ENCODE measurements at places on chromosomes 13 and 19.

DNA sequence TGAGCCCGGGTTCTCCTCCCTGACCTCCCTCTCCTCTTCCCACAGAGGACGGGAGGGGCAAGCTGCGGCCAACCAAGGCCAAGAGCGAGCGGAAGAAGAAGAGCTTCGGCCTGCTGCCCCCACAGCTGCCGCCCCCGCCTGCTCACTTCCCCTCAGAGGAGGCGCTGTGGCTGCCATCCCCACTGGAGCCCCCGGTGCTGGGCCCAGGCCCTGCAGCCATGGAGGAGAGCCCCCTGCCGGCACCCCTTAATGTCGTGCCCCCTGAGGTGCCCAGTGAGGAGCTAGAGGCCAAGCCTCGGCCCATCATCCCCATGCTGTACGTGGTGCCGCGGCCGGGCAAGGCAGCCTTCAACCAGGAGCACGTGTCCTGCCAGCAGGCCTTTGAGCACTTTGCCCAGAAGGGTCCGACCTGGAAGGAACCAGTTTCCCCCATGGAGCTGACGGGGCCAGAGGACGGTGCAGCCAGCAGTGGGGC is 162.2 kb downstream of the KDM4B start:
- no peak for DNase-seq

GRCh38 chr13:31982540-31982939 is 49.0 kb upstream of the FRY start:
- DNase-seq: no peak

- DNase-seq: no peak
Measured at GRCh38 chr19:3476830-3477229, 3.5 kb downstream of the SMIM24 start.

GRCh38 chr19:572743-573518 is 535 bp downstream of the BSG start:
- no peak for DNase-seq

DNA sequence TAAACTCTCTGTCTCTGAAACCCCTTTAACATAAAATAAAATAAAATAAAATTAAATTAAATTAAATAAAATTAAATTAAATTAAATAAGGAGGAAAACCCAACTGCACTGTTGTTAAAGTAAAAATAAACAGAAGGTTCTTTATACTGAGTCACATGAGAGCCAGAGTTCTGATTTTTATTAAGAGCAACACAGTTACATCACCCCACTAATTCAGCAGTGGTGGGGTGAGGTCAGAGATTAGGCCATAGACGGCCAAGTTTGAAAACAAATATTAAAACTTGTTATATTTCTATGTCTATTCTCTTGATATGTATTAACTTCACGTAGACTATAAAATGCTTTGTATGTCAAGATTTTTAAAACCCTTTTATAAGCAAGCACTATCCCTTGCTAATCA is 59.5 kb downstream of the MYCBP2 start:
- DNase-seq: no peak

DNA sequence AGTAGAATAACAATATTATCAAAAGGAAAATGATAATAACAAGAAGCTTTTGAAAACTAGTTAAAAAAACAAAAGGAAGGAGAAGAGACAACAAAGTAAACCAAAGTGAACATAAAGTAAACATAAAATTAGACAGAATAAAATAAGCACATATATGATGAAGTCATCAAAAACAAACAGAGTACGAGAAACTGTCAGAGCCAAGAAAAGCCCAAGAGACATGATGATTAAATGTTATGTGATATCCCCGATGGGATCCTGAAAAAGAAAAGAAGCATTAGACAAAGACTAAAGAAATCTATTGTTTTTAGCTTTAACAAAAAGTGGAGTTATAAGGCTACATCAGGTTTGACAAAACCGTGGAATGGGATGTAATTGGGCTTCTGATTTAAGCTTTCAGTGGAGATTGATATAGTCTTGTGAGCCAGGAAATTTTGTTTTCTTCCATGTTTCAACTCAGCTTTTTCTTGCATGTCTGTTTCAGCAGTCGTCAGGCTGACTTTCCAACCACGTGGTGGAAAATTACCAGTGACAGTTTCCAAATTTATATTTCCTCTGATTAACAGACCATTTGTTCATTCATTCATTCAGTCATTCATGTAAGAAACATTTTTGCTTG is 64.9 kb downstream of the KL start:
- no peak for DNase-seq

- no peak for DNase-seq
Measured at GRCh38 chr13:86020351-86021002, 221.3 kb upstream of the SLITRK6 start.

All from activated T-helper 1 cell treated with anti-CD3 and anti-CD28 coated beads, Interleukin-2, amount 50 U/mL, for 16 hours (primary cell).